NCI-H1436 (cell line): ENCODE measurements at places on chromosomes 5 and 9.

DNA sequence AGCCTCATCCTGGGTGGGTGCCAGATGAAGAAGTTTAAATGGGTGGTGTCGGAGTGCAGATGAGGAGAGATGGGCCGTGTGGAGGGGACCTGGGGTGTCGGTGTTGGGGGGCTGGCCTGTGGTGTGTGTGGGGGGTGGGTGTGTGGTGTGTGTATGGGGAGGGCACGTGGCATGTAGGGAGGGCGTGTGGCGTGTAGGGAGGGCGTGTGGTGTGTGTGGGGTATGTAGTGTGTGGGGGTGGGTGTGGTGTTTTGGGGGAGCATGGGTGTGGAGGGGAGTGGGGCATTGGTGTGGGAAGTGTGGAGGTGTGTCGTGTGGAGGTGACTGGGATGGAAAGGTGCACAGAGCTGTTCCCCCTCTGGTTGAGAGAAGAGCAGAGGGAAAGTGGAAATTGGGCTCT is 34.5 kb downstream of the SLC46A2 start:
- no peak for DNase-seq

DNA sequence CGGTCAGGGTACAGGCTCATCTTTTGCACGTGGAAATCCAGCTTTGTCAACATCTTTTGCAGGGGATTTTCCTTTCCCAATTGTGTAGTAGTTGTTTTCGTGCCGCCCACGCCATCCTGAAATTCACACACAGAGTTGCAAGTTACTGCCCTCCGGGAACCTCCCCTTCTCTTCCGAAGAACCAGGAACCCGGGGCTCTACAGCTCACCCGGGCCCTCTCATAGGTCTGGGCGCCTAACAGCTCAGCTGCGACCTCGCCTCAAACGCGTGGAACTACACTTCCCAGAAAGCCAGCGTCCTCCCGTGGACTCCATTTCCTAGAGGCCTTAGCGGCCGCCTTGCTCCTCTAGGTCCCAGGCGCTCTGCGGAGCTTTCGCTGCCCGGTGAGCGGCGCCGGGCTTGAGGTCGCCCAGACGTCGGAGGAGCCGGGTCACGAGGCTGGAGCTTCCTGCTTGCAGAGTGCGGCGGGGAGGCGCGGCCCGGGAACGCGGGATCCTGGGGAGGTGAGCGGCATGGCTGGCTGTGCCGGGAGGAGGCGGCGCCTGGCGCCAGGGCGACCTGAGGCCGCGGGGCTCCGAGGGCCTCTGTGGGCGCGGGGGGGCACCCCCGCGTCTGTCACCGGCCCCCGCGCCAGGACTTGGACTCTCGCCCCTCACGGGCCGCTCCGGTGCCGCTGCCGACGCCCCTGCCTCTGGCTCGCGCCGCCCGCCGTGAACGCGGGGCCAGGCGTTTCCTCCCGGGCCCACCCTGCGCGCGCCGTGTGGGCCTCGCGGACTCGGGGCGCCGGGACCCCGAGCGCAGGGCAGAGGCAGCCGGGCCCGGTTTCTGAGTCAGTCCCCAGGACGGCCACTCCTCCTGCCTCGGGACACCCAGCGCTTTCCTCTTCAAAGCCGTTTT is at the start of gene ZNF354B:
ZNF354B (plus strand) TSS at position 329 of the 897 bp plus-strand sequence. CDS start 1,095 bp downstream, outside the sequence.
- DNase-seq = peak; percentile 27

DNA sequence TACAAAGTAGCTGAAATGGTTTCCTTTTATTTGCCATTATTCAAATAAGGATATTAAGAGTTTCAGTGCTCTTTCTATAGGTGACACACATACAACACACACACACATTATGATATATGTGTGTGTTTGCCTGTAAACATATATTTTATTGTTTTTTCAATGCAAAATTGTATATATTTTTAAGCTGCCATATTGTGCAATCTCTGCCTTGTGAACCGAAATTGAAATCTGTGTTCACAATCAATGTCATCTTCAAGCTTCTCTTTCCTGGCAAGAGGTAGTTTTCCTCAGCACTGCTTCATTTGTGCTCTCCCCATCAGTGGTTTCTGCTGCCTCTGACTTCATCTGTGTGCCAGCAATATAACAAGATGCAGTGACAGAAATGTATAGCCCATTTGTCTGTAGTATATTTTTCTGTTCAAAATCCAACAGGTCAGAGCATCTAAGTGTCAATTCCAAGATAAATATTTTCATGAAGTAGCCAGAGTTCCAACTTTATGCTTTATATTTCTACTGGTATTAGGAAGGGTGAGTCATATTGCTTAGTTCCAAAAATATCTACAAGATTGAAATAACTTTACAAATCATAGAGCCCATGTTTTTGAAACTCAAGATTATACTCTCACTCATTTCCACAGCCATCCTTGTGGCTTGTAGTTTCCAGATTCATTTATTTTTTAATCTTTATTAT is 1704.8 kb upstream of the CDH9 start:
- DNase-seq = no peak

DNA sequence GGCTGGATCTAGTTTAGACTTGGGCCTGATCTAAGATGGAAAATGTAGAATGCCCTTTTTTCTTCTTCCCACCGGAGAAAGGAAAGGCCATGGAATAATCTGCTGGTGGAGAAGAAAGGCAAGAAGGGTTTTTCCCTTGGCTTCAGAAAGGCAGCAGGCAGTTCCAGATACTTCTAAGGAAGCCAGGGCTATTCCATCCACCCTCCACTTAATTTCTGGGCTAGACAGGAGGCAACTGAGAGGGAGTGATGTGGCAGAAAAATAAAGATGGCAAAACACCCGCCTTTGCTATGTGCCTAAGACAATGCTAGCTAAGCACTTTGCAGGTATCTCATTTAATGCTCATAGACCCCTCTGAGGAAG is 9.9 kb downstream of the MYOZ3 start:
- no peak for DNase-seq

- no peak for DNase-seq
These were observed 294.8 kb downstream of the ASTN2 start for GRCh38 chr9:117120061-117120460.

GRCh38 chr9:18920141-18921084 is 112.6 kb downstream of the SAXO1 start:
- DNase-seq = no peak

- DNase-seq = no peak
These were observed 179.5 kb downstream of the MARCHF11 start for GRCh38 chr5:16000056-16000455.

DNA sequence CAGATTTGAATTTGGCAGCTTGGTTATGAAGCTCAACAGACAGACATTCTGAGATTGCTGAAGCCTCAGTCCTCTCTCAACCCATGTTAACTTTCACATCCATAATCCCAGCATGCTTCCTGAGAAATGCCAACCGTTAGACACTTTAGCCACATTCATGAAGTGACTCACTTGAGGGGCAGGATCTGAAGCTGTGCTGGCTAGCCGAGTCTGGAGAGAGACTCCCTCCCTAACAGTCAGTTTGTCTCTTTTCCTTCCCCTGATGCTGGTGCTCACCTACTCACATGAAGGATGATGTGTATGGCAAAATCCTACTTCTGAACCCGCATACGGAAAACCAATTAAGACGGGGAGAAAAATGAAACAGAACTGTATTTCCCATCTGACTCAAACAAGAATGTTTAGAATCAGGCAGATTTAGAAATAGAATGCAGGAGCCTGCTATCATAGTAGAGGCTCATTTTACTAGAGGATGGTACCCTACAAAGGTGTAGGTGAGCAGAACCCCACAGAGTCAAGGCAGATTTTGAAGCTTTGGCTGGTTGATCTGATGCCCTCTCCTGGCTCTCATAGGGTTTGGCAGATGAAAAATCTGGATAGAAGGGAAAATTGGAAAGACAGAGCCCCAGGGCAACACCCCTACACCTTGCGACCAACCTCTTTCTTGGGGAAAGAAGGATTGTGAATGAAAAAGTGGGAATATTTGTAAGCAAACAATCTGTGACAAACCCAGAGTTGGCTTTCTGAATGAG is 150.9 kb upstream of the LHFPL2 start:
- DNase-seq = no peak

DNA sequence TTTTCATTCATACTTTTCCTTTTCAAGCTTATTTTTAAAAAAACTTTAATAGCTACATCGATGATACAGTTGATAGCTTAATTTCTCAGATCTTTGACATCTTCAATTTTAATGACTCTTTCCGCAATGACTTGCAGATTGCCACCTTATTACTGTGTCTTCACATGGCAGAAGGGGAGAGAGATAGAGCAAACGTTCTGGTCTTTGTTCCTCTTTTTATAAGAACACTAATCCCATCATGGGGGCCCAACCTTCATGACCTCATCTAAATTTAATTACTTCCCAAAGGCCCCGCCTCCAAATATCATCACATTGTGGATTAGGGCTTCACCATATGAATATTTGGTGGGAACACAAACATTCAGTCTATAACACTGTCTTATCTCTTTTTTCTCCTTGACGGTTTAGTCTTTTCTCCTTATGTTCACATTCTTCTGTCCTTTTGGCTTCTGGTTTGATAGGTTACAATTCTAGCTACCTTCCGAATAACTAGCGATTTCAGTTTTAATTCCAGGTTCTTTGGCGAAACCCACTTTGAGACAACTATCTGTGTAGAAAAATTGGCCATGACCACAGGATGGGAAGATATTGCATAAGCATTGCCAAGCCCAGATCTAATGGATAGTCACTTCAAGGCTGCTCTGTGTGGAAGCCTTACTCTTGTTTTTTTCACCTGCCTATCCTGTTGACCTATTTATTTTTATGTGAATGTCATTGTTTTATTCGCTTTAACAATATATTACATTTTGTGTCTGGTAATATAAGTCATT is 5.0 kb downstream of the ZNF189 start:
- DNase-seq = no peak

DNA sequence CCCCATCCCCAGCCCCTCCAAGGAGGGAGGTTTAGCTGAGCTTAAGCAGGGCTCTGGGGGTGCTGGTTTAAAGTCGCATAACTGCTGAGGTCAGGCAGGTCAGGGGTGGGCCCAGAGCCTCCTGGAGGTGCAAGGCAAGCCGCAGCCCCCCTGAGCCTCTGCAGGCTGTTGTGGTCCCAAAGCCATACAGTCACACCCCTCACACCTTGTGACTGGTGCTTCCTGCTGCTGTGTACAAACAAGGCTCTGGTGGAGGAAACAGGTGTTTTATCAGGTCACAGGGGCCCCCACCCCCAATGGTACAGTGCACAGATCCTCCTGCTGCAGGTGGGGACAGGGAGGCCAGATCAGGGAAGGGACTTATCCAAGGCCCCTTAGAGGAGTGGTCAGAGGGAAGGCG is 8.0 kb downstream of the TCF7 start:
- no peak for DNase-seq

DNA sequence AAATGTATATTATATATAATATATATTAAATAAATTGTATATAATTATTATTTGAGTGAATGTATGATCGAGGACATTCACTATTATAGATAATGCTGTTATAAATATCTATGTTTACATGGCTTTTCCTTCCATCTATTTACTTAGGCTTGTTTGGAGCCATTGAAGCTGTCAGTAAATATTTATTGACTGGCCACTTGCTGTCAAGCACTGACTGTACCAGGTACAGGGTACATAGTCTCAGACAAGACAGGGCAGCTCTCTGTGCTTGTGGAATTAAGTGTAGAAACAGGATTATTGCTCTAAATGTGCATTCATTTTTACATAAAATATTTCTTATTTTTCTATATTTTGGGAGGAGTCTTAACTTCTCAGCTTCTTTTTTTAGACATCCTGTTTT is 16.4 kb downstream of the FAXDC2 start:
- no peak for DNase-seq

- no peak for DNase-seq
These were observed 103.0 kb downstream of the GLIS3 start for GRCh38 chr9:4196886-4197285.

DNA sequence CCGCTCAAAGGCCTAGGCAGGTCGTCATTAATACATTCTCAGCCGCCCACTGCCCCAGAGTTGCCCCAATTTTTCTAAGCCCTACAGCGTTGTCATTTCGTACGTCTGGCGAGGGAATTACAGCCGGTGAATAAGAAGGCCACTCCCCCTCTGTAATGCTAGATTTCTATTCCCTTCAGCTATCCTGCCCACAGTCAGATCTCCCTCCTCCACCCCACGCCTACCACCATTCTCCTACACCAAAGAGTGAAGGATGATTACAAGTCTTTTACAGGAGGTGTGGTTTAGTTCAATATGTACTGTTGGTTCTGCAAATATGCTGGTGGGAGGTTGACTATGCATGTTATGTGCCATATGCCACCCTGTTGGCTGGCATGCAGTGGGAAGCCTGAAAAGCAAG is 83.7 kb upstream of the SMIM15 start:
- no peak for DNase-seq

- no peak for DNase-seq
These were observed 157.4 kb downstream of the MUSK start for GRCh38 chr9:110825950-110826349.

DNA sequence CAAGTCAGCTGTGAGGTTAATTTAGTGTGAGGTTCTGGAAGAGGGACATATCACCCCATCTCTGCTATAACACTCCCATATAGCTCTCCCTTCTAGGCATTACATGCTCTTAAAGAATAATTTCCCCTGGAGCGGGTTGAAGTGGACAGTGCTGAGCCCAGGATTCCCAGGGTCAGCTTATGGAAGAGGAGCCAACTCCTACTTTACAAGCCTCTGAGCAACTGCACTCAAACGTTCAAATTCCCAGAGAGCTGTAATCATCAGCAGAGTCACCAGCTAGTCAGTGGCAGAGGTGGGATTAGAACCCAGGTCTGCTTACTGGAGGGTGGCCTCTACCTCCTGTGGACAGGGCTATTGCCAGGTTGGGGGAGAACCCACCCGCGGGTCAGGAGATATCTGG is 1.4 kb downstream of the NEURL1B start:
- no peak for DNase-seq

- DNase-seq = no peak
These were observed 26.9 kb downstream of the TCERG1 start for GRCh38 chr5:146474065-146474464.

DNA sequence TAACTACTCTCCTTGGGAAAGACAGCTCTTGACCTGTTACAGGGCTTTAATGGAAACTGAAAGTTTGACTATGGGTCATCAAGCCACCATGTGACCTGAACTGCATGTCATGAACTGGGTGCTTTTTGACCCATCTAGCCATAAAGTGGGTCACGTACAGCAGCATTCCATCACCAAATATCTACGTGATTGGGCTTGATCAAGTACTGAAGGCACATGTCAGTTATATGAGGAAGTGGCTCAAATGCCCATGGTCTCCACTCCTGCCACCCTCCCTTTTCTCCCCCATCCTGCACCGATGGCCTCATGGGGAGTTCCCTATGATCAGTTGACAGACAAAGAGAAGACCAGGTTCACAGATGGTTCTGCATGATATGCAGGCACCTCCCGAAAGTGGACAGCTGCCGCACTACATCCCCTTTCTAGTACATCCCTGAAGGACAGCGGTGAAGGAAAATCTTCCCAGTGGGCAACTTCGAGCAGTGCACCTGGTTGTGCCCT is 7.3 kb upstream of the FCN1 start:
- no peak for DNase-seq

DNA sequence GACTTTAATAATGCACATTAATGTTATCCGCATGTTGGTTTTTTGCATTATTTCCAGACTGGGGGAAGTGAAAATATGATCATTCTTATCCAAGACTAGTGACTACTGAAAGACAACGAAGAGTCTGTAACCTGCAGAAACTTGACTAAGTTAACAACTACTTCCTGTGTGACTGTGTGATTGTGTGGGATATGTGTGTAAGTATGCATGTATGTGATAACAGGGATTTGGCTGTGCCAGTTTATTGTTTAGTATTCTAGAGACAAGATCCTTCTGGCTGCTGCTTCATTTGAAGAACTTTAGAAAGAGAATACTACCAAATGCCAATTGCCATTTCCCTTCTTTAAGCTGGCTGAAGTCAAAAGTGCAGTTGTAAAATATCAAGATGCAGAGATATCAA is 375.7 kb upstream of the PRR16 start:
- DNase-seq = no peak
